ENCODE measurements at places on chromosomes 12 and 14.
A peak's percentile ranks its signal among the peaks of the same experiment; 100 is the strongest.

- DNase-seq, result no peak
These were observed 1.3 kb downstream of the GLI1 start for GRCh38 chr12:57460841-57461275.

DNA sequence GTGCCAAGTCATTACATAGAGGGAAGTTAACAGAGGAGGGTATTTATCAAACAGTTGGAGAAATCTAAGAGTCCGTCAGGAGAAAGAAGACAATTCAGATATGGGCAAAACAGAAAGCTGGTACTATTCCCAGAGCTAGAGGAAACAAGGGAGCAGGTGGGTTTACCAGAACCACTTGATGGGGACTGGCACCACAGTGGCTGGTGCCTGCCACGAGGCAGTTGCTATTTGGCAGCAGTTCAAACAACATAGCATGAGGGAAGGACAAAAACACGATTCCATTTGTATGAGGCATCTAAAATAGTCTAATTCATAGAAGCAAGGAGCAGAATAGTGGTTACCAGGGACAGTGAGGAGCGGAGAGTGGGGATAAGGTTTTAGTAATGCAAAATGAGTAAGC is 24.6 kb upstream of the KLRD1 start:
- DNase-seq, result no peak

- DNase-seq, result no peak
These were observed 7.1 kb downstream of the SETD1B start for GRCh38 chr12:121810833-121811433.

DNA sequence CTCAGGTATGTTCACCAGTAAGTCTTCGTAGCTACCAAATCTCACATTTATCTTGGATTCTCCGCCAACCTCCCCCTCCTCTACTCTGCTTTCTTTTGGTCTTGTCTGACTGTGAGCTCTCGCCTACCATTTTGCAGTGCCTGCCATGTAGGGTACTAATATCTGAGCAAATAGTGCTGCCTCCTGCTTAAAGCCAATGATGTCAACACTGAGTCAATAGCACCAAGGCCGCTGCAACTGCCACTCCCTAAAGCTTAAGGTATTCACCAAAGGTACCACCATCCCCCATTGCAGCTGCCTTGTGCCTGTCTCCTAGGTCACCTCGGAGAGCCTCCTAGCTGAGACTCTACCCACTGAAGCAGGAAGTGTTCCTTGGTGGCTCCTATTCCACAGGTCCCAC is 114.8 kb upstream of the FUT8 start:
- no peak for DNase-seq

DNA sequence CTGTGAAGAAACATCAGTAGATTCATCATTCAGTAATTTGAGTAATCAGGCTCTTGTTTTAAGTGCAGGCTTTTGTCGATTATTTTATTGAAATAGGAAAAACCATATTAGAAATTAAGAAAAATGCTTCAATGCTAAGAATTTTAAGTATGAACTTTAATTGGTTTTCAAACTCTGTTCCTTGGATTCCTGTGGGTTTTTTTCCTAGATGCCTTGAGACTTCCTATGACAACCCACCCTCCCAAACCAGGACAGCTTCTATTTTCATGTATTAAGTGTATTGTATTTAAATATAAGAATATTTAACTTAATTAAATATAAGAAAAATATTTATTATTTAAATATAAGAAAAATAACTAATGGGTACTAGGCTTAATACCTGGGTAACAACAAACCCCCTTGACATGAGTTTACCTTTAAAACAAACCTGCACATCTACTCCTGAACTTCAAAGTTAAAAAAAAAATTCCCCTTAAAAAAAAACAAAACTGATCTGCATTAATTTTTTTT is 3.0 kb downstream of the ARHGAP5 start:
- DNase-seq, result no peak

DNA sequence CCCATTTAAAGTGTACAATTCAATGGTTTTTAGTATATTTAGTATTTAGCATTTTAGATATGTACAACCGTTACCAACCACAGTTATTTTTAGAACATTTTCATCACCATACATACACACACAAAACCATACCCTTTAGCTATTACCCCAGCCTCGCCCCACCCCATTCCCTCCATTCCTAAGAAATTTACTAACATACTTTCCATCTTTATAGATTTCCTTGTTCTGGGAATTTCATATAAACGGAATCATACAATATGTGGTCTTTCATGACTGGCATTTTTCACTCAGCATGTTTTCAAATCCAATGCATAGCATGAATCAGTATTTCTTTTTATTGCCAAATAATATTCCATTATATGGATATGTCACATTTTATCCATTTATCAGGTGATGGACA is 101.5 kb downstream of the TAOK3 start:
- no peak for DNase-seq

- DNase-seq, result no peak
These were observed 42.9 kb downstream of the BRAP start for GRCh38 chr12:111642681-111643426.

- DNase-seq, result no peak
These were observed 870 bp downstream of the BMAL2 start for GRCh38 chr12:27333403-27334009.

- DNase-seq, result no peak
These were observed 110.4 kb downstream of the KCNA5 start for GRCh38 chr12:5154091-5154490.

GRCh38 chr12:89236748-89237383 is 115.4 kb downstream of the DUSP6 start:
- DNase-seq, result no peak

DNA sequence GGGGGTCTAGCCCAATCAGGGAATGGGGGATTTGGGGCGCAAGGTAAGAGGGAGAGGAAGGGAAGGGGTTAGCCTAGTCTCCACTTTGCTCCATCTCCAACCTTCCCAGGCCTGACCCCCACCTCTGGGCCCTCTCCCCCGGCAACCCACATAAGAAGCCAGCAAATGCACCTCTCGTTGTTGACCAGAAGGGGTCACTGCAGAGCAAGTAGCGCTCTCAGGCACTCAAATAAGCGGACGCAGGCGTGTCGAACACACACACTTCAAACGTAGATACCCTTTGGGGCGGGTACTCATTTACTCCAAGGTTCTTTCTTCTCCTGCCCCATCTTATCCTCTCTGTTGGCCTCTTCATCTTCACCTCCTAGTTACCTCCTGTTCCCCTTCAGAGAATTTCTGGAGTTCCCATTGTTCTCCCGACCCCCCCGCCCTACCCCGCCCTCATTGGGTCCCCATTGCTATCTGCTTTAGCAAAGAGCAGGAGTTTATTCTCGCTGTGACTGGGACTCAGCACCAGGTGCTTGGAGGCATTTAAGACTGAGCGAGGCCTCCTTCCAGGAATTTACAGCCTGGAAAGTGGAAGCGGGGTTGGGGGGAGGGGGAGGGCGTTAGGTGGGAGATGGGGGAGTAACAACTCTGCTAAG is 1.5 kb upstream of the SRRM4 start:
- DNase-seq, result peak; percentile 69

- peak; percentile 22 for DNase-seq
These were observed 9.8 kb upstream of the RIMKLB start for GRCh38 chr12:8687846-8688601.

DNA sequence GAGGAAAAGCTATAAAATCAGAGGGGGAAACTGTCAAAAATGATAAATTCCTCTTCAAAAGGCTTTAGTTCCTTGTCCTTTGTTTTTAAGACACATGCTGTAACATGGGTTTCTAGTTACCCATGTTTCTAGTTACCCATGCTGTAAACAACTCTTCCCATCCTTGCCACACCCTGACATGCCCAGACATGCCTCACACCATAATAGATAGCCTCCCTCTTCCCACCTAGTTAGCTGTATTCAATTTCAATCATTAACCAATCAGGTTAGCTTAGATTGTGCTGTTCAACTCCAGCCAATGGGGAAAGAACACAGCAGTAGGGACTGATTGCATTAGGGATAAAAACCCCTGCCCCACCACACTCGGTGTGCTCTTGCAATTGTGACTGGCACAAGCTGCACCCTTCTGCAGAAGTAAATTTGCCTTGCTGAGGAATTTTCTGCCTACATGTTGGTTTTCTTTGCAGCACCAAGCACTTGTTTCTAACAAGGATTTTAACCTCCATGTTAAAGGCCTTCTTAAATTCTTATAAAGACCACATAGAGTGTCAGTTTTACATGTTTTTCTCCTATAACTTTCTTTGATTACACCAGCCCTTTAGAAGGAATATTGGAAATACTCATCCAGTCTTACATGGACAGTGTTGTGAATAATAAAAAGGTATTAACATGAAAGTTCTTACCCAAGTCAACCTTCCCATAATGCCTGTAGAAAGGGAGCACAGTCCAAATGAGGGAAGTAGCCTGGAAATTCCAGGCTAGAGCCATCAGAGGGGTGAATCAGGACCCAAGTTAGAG is 32.5 kb upstream of the LALBA start:
- DNase-seq, result no peak

DNA sequence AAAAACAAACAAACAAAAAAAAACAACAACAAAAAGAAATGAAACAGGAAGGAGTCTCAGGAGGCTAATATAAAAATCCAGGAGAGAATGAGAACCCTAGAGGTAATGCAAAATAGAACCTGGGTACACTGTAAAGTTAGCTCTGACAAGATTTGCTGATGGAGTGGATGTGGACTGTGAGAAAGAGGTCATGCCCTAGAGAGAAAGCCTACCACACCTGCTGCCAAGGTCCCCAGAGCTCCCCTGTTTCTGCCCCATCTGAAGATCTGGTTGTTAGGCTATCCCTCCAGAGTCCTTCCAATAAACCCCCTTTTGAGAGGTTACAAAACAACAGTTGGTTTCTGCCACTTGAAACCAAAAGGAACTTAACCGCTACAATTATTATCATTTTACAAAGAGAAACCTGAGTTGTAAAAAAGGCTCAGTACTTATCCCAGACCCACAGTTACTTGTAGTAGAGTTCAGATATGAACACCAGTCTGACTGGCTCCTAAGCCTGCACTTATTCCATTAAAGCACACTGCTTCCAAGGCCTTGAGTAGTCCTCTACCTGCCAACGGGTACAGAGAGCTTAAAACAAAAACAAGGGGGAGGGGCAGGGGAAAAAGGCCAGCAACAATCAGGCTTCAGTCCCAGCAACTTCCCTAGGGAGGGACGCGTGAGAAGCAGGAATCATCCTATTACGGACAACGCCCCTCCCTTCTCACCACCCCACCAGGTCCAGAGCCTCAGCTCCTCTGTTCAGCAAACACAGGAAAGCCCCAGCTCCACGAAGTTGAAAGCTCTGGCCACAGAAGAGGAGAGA is 27.7 kb downstream of the PPP1R13B start:
- DNase-seq, result peak; percentile 52

- DNase-seq, result no peak
These were observed 173.2 kb downstream of the SLC35F4 start for GRCh38 chr14:57692671-57693070.

DNA sequence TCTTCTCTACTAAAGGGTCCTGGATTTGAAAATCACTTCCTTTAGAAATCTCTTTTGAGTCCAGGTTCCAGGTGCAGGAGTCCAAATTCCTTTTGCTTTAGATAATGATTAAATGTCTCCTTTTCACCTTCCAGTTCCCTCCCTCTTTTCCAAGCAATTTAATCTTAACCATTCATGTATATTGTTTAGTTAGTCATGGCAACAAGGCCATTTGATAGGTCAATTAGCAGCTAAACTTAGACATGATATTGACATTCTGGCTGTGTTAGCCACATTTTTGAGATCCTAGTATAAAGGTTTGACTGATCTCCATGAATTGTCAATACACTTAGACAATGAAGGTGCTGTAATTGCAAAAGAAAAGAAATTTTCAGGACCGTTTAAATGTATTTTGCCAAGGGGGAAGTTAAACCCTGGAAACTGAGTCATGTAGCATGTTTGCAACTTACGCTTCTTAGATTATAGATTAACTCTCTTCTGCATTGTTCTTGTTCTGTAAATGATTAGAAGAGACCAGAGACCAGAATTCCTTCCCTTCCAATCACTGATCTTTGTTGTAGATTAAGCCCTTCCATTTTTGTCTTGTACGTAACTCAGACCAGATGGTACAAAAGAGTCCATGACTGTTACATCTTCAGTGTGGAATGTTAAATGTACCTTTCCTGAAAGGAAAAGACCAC is 12.4 kb upstream of the C12orf75 start:
- peak; percentile 46 for DNase-seq

DNA sequence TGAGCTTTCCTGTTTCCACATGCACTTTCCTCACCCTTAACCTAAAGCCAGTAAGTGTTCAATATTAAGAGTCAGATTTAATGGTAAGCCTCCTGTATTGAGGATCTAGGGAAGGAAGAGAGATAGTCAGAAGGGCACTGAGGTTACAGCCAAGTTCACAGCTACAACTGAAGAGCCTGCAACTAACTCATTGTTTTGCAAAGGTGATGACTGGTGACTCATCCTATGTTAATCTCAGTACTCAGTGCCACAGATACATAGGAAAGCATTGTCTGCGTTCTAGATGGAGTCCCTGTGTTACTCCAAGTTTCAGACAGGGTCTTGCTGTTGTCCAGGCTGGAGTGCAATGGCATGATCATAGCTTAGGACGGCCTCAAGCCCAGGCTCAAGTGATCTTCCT is 157.0 kb upstream of the RBM19 start:
- no peak for DNase-seq

GRCh38 chr14:51604073-51604472 is 47.6 kb upstream of the FRMD6 start:
- no peak for DNase-seq

DNA sequence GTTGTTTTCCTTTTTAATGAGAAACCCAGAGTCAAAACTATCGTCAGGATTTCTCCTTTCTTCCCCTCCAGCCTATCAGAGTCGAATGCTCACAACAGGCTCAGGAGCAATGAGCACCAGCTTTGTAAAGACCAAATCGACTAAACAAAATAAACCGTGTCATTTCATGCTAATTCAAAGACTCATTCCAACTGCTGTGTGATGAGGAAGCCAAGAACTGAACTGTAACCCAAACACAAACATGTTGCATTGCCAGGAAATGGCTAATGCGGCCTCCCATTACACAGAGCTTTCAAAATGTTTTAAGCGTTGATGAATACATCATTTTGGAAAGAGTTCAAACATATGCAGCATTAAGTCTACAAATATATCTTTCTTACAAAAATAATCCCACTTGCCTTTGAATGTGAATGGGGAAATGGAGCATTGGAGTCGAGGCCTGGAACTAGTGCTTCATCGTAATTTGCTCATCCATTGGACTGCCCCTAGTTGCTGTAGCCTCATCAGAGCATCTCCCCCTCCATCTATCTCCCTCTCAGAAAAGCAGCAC is 349.5 kb downstream of the GXYLT1 start:
- DNase-seq, result peak; percentile 45

- DNase-seq, result no peak
These were observed 105.6 kb downstream of the VCPKMT start for GRCh38 chr14:50010752-50011151.

DNA sequence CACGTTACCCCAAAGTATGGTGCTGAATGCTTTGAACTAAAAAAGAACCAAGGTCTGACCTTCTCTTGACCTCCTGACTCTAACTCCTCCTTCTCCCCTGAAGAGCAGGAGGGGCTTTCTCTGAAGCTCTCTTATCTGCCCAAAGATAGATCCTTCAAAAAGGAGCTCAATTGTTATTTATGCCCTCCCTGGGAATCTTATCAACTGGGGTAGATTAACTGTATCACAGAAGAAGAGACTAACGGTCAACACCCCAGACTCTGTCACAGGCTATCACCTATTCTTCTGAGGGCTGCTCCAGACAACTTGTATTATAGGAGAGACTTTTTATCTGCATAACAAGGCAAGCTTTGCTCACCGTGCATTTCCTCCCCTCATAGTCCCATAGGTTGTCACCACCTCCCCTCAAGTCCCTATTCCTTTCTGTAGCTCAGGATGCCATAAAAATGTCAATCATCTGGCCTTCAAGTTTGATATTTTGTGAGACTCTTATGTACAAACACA is 86.6 kb downstream of the PAPLN start:
- no peak for DNase-seq
